A549 (cell line): ENCODE measurements at places on chromosomes 1 and 21.

GRCh38 chr1:211476200-211476849, 15.6 kb downstream of the RD3 start:
- peak; percentile 72 for DNase-seq

DNA sequence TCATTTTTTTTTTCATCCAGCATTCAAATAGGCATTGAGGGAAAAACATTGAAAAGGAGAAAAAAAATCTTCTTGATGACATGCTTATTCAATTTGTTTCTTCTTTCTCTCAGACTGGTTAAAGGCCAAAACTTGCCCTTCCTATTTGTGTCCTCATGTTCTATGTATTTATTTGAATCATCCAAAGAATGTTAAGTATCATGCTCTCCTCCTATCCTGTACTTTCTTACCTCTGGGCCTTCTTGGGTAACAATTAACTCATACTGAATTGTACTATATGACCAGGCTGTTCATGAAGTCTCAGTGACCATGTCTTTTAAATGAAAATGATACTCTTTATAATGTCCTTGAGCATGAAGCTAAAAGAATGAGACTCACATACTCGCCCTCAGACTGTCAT, 36.5 kb upstream of the DENND1B start:
- no peak for DNase-seq

DNA sequence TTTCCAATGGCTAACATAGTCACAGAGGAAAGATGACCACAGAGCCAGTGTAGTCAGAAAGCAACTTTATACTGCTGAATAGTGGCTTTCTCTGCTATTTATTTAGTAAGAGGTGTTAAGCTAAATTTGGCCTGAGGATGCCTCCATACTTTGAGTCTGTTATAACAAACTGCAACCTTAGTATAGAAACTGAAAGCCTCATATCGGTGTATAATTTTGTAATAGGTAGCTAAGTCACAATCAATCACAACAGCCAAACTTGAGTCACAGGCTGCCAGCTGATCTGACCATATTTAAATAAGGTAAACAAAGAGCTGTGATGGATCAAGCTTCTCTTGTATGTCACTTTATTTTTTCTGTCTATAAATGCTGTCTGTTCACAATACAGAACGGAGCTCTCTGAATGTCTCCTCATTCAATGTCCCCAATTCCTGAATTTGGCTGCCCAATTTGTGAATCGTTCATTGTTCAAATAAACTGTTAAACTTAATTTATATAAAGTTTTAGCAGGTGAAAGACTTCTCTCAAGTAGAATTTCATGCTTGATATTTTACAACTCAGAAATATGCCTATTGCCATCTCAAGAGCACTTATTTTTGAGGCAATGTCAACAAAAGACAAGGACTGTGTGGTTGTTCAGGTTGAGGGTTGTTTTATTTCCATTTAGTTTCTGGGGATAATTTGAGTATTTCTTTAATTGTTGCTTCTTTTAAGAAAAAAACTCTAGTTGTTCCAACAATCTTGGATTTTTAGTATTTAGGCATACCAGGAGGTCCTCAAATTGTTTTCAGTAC, 339.7 kb upstream of the B3GALT2 start:
- no peak for DNase-seq

- no peak for DNase-seq
These were observed 65.6 kb downstream of the COP1 start for GRCh38 chr1:176141449-176141848.

GRCh38 chr1:232385221-232385620, 244.7 kb downstream of the SIPA1L2 start:
- no peak for DNase-seq

- DNase-seq = peak; percentile 22
These were observed 107.2 kb downstream of the PRDM2 start for GRCh38 chr1:13807209-13807608.

DNA sequence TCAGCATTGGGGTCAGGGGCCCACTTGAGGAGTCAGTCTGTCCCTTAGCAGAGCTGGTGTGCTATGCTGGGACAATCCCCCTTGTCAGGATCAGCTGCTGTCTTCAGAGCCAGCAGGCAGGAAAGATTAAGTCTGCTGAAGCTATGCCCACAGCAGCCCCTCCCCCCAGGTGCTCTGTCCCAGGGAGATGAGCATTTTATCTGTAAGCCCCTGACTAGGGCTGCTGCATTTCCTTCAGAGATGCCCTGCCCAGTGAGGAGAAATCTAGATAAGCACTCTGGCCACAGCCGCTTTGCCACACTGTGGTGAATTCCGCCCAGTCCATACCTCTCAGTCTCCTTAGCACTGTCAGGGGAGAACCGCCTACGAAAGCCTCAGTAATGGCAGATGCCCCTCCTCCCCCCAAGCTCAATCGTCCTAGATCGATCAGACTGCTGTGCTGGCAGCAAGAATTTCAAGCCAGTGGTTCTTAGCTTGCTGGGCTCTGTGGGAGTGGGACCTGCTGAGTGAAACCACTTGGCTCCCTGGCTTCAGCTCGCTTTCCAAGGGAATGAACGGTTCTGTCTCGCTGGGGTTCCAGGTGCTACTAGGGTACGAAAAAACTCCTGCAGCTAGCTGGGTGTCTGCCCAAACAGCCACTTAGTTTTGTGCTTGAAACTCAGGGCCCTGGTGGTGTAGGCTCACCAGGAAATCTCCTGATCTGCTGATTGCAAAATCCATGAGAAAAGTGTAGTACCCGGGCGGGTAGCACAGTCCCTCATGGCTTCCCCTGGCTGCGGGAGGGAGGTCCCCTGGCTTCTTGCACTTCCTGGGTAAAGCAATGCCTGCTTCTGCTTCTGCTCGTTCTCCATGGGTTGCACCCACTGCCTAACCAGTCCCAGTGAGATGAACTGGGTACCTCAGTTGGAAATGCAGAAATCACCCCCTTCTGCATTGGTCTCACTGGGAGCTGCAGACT, 25.1 kb upstream of the TP53BP2 start:
- DNase-seq = no peak

- no peak for DNase-seq
These were observed 32.7 kb upstream of the KIRREL1 start for GRCh38 chr1:157960773-157961172.

DNA sequence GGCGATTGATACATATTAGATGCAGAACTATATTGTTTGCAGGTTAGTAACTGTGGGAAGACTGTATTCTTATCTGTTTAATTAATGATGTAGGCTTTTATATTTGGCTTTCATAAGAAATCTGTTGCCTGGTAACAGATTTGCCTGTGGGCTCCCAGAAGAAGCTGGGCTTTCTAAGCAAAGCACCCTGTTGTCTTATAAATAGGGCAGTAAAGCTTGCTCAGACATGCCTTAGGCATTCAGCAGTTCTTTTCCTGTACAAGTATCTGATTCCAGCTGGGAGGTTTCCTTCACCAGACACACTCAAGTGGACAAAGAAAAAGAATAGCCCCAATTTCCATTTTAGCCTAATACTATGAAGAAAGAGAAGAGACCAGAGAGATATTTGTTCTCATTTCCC, 524.0 kb downstream of the LRRIQ3 start:
- no peak for DNase-seq

DNA sequence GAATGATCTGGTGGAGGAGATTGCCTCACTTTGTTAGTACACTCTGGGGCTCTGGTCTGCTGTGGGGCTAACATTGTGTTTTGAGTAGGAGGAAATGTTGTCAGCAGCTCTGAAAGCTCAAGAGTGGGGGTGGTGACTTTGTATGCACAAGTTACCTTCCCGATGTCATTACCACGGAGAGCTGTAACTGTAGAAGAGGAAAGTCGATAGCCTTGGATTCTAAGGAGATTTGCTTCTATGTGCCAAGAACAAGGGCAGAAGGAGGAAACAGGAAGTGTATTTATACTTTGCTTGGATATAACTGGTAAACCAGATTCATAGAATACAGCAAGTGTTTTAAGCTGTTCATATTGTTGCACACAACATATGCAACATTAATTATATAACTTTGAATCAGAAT, 196.1 kb downstream of the AMY1C start:
- DNase-seq = no peak

DNA sequence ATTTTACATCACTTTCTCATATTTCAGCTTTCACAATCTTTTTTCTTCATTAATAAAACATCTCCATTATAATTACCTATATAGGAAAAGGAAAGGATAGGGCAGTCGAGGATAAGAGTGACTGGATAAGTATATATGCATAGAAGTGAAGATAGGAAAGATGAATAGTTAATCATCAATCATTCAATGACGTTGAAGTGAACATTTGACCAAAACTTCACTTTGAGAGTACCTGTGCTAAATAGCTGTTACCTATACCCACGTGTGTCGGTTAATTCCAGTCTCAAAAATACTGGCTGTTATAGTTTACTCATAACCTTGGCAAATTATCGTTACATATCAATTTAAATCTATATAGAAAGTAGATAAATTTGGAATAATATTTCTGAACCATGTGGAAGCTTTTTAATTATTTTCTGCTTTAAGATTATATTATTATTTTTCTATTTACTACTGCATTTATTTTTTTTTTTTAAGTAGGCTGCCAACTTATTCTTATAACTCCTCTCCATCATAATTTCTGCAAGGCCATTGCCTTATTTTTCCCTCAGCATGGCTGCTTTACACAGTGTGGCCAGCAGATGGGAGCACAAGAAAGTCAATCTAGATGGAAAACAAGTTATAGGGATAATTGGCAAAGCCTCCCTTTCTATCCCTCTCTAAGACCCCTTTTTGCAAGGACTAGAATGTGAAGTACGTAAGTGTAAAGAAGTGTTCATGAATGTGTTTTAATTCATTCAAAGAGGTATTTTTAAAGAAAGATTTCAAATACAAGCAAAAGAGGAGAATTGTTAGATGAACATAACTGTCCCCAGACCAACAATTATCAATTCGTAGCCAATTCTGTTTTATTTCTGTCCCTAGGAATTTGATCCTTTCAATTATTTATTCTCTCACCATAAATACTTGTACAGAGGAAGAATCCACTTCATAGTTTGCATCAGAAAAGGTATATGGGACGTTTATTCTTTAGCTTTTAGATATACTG, 290.4 kb downstream of the KCNT2 start:
- DNase-seq = peak; percentile 58

- DNase-seq = no peak
These were observed 23.2 kb downstream of the C1orf116 start for GRCh38 chr1:207009182-207009850.

- no peak for DNase-seq
These were observed at the start of gene SYT2 for GRCh38 chr1:202710070-202711045. SYT2 (minus strand) TSS chr1:202710454; CDS start chr1:202605772, 104,682 bp downstream.

DNA sequence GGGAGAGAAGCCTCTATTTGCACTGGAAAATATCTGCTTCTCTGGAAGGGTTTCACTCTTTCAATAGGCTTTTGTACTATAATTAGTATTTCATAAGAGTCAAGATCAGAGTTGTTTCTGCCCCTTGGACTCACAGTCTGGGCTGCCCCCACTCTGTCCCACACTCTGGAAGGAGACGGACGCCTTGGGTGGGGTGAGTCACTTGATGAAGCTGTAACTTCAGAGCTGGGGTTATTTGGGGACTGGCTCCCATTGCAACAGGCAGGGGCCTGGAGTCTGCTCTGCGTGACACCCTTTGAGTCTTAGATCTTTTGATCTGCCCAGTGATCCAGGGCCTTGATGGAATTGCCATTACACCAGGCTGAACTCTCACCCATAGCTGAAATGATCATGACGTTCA, 4.0 kb upstream of the KCNA10 start:
- no peak for DNase-seq

GRCh38 chr1:163842571-163842970, 520.8 kb downstream of the NUF2 start:
- DNase-seq = no peak

- peak; percentile 91 for DNase-seq
These were observed 1.6 kb upstream of the METTL25B start for GRCh38 chr1:156726549-156727226.

DNA sequence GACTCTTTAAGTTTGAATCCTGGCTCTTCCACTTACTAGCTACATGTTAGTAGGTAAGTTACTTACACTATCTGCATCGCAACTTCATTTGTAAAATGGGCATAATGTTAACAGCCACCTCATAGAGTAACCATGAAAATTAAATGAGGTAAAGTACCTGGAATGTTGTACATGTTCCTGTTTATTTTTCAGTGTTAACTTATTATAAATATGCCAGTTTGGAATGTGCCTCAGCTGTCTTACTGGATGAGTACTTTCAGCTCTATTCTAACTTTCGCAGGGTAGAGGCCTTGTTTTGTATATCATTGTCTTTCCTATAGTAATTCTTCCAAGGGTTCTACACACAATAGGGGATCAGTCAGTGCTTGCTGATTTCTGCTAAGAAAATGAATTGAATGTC, 167.4 kb downstream of the DUSP10 start:
- DNase-seq = no peak

DNA sequence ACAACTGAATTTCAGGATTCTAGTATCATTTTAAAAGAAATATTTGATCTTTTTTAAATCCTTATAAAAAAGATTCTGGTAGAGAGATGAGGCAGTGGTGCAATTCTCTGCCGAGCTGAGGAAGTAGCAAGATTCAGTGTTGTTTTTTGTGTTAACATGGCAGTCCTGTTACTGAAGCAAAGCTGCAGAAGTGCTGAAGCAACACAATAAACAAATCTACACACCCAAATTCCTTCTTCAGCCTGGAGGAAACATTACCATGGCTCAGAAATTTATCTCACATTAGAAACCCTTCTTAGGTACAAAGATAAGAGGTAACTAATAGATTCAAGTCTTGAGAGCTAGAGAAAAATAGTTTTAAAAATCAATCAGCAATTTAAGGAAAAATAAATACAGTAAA, 216.0 kb downstream of the DENND1B start:
- DNase-seq = no peak

DNA sequence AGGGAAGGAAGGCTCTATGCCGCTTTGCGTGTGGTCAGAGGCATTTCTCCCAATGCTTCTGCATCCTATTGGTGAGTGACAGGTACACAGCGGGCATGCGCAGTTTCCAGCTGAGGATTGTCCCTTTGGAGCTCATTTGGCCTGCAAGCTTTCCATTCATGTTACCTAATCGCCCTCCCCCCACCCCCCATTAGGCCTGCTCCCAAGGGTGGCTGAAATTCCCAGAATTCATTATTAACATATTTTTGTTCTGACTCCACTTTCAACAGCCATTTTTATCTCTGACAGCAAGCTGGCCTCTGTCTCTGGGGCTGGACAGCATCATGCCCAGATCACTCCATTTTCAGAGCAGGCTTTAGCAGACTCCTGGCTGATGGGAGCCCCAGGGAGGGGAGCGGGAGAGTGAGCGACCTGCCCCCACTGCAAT, 25.6 kb downstream of the MIS18A start:
- no peak for DNase-seq

DNA sequence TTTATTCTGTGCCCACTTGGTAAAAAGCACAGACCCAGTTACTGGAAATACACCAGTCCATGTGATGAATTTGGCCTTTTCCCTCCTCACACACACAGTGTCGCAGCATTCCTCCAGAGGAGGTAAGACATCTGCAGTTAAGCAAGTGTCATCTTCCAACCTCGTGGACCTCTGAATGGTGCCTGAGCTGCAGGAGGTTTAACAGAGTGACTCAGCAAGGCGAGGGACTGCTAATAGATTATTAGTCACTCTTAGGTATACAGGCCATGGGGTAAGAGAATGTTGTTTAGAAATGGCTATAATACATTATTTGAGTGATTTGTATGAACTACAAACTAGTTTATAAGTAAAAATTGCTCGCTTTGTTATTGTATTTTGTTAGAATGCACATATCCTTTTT, 8.6 kb upstream of the LRRC8B start:
- peak; percentile 75 for DNase-seq
